GM12878 (cell line): ENCODE measurements at places on chromosomes 16 and 17. TPM values are rescaled to one million over a fixed set of nuclear protein-coding genes. Genes with fewer than 3 reads are reported as not detected.

The CHST5 gene
- 0.19 TPM in 1 of 2 replicates, not detected in the other for total RNA-seq

The DYNLRB2 gene
- total RNA-seq, result not detected in 2 replicates

DNA sequence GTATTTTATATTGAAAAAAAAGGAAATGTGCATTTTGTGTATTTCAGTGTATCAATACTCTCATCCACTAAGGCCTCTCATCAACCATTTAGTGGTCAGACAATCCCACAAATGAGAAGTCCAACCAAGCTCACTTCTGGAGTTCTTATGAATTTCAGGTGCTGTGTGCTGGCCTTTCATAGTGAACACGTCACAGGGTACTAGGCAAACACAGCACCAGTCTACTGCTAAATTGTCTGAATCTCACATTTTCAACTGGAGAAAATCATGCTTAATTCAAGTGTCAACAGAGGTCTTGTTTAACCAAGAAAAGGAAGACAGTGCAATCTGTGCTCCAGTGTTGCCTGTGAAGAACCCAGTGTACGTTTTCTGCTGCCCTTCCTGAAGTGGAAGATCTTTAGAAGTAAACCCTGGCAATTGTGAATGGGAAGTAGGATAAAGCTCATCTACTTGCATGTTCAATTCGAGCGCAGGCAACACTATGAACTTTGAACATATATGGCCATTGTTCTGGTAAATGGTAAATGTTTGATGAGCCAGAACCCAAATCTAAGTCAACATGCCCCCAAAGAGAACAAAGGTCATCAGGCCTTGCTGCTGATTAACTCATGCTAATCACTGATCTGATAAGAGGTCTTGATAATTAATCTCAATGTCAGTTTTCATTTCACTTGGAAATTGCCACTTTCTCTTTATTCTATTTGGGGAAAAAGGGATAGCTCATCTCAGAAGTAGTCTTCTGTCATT lies 439.2 kb upstream of the SOX9 start:
- no peak for DNase-seq

GRCh38 chr16:10622036-10622921 lies 41.9 kb upstream of the EMP2 start:
- DNase-seq, result no peak

The KRT12 gene
- total RNA-seq, result not detected in 2 replicates

- DNase-seq, result peak; percentile 41
Observed at GRCh38 chr16:68843482-68844210, at the start of gene TANGO6. TSS of gene TANGO6 (plus strand) at chr16:68843531. CDS start at chr16:68843618, 87 bp downstream.

GRCh38 chr17:40553694-40554534 lies 11.4 kb downstream of the CCR7 start:
- DNase-seq, result no peak
